ENCODE measurements at places on chromosomes 2 and 18.

GRCh38 chr2:12720278-12720620 is 3.5 kb downstream of the TRIB2 start:
- DNase-seq, result peak; percentile 37

DNA sequence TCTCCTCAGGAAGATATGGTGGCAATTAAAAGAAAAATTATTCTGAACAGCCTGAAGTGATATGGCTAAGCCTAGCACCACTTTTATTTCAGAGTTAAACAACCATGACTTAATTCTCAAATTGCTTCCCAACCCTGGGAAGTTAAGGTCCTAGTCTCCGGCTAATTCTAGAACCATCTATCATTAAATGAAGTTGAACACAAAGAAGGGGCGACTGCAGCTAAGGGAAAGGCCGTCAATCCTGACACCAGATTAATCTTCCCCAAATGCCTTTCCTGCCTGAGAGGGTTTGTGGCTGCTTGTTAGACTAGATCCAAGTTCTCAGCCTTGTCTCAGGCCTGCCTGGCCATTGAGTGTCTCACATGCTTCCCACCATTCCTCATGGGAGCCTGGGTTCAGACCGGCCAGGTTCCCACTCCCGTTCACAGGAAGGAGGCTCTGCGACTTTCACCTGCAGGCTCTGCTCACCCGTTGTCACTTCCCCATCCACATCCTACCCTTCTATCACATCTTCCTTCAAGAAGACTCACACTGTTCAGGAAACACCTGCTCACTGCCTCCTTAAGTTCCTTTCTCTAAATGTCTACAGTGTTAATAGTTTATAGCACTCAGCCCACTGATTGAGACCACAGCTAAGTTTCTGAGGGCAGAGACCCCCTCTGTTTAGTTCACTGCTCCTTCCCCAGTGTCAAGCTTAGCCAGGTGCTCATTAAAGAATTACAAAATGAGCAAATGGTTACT is 282.9 kb upstream of the REV1 start:
- peak; percentile 15 for DNase-seq

- peak; percentile 61 for DNase-seq
Observed at GRCh38 chr18:500632-501405, at the start of gene COLEC12. TSS of gene COLEC12 (minus strand) at chr18:500701. CDS start at chr18:500514, 187 bp downstream.

DNA sequence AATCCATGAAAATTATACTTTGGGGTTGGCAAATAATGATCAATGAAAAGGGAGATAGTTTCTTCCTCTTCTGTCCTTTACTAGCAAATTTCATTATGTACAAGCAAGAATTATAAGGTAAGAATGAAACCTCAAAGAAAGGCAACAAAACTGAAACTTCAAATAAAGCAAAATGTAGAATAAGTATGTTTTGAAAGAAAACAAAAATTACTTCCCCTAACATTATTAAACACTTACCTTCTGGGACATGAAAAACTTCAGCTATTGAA is 29.4 kb downstream of the THADA start:
- no peak for DNase-seq

GRCh38 chr2:40513201-40513600 is 61.3 kb upstream of the SLC8A1 start:
- DNase-seq, result no peak

- DNase-seq, result no peak
Observed at GRCh38 chr2:16250886-16251285, 310.5 kb downstream of the MYCN start.

GRCh38 chr2:169561364-169561763 is 12.3 kb downstream of the FASTKD1 start:
- DNase-seq, result no peak

GRCh38 chr2:83109284-83109683 is 1349.8 kb downstream of the SUCLG1 start:
- DNase-seq, result no peak

GRCh38 chr2:120258196-120258595 is 5.5 kb downstream of the RALB start:
- DNase-seq, result no peak

DNA sequence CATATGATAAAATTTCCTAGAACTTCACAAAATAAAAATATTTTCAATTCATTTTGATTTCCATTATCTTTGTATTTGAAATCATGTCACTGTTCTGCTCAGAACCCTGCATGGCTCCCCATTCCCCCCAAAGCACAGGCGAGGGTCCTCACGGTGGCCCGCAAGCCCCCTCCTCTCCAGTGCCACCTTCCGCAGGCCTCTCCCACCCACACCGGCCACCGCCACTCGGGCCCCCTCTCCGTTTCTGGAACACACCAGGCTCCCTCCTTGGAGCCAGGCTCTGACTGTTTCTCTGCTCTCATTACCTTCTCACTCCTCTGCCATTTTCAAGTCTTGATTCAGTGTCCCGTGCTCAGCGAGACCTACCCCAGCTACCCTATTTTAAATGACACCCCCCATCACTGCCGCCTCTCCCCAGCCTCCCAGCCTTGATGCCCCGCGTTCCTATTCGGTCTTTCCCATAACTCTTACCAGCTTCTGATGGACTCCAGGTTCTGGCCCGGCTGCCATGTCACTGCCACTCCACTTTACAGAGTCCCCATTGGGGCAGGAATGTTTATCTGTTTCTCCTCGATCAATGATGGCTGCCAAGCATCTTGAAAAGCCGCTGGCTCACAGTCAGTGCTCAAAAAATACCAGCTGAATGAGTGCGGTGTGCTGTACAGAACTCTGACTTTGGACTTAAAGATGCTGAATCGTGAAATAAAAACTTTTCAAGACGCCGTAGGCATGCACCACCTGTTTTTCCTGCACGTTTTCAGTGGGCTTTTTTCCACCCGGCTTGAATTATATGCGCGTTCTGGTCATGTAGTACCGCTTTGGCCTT is 201.0 kb downstream of the GBX2 start:
- no peak for DNase-seq

GRCh38 chr2:198692907-198693510 is 764.7 kb downstream of the SATB2 start:
- no peak for DNase-seq

GRCh38 chr2:226694149-226694548 is 105.5 kb downstream of the IRS1 start:
- DNase-seq, result no peak

GRCh38 chr2:237546876-237547395 is 19.4 kb upstream of the PRLH start:
- no peak for DNase-seq

- no peak for DNase-seq
Observed at GRCh38 chr2:56475191-56475590, 291.4 kb downstream of the CCDC85A start.

DNA sequence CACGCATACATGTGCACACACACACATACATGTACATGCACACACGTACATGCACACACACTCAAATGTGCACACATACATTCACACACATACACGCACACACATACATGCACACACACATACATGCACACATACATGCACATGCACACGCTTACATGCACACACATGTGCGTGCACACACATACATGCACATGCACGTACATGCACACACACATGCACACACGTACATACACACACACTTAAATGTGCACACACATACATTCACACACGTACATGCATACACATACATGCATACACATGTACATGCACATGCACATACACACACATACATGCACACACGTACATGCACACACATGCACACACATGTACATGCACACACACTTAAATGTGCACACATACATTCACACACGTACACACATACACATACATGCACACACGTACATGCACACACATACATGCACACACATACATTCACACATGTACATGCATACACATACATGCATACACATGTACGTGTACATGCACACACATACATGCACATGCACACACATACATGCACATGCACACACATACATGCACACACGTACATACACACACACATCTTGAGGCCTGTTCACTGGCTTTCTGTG is 283.7 kb upstream of the ID2 start:
- DNase-seq, result no peak

DNA sequence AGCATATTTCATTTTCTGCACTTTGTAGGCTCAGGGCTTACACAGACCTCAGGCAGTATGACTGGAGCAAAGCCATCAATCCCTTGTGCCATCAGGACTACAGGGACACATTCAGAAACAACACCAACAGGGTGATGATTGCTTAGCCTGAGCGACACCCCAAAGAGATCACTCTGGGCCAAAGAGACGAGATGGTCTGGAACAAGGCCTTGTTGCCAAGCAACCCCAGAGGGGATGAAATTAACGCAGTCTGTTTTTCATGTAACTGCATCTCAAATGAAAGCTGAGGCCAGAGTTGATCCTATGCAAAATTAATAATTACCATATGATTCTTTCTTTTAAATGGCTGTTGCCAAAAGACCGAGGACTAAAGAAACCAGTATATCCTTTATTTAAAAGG is 20.2 kb upstream of the B3GNT2 start:
- DNase-seq, result no peak

GRCh38 chr18:51716277-51716676 is 518.8 kb upstream of the MEX3C start:
- DNase-seq, result no peak

GRCh38 chr2:11481426-11481788 is 15.4 kb upstream of the E2F6 start:
- peak; percentile 51 for DNase-seq

GRCh38 chr2:15801904-15802303 is 138.4 kb upstream of the MYCN start:
- DNase-seq, result no peak

DNA sequence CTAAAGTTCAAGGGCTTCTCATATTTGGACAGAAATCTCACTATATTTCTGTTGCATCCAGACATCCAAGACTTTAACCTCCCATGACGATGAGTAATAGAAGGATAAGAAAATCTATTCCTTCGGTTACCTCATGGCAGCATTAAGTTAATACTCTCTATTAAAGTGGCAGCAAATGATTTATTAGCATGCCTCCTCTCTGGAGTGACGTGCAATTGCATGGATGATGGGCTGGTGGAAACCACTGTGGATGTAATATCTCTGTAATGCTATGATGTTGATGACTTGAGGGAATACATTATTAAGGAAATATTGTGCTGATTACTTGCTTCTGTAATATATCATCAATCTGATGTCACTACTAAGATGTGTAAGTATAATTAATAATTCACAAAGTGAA is 336.8 kb downstream of the DSEL start:
- no peak for DNase-seq

- DNase-seq, result no peak
Observed at GRCh38 chr2:190891372-190891771, 10.8 kb downstream of the GLS start.

DNA sequence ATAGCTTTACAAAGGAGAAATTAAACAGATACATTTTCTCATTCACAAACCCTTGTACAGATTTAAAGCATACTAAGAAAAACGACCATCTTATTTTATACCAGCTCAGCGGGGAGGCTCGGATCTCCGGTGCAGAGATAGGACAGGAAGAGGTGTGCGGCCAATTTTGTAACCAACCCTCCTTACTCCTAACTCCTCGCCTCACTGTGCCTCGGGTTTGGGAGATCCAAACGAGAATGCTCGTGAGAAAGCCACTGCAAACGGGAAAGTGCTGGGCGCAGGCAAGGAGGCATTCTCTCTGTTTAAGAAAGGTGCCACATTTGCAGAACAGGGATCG is 1.2 kb downstream of the KDSR start:
- no peak for DNase-seq

GRCh38 chr18:79615091-79615490 is 64.5 kb upstream of the CTDP1 start:
- DNase-seq, result no peak

- DNase-seq, result no peak
Observed at GRCh38 chr18:7541835-7542234, 25.3 kb upstream of the PTPRM start.

GRCh38 chr2:144248350-144249034 is 271.4 kb downstream of the ZEB2 start:
- no peak for DNase-seq

- DNase-seq, result no peak
Observed at GRCh38 chr2:600542-601386, 76.4 kb downstream of the TMEM18 start.

- no peak for DNase-seq
Observed at GRCh38 chr2:150166313-150167051, 321.0 kb downstream of the RND3 start.

DNA sequence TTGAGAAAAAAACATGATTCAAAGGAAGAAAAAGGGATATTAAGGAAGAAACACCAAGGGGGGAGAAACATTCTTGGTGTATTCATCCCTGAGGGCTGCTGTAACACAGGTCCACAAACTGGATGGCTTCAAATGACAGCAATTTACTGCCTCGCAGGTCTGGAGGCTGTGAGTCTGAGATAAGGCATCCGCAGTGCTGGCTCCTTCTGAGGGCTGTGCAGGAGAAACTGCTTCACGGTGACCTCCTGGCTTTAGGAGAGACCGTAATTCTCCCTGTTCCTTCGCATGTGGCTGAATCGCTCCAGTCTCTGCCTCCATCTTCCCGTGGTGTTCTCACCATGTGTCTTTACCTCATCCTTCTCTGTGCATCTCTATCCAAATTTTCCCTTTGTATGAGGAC is 490.7 kb downstream of the EIPR1 start:
- DNase-seq, result no peak

DNA sequence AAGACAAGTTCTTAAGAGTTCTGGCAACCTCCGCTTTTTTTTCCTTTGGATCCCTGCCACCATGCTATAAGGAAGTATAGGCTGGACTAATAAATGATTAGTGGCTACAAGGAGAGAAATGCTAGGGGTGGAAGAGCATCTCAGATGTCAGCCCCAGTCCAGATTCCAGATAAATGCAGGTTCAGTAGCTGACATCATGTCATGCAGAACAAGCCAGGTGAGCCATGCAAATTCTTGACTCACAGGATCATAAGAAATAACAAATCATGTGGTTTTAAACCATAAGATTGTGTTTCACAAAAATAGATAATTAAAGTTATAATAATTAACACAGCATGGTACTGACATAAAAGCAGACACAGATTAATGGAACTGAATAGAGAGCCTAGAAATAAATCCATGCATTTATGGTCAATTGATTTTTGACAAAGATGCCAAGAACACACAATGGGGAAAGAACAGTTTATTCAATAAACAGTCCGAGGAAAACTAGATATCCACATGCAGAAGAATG is 152.9 kb upstream of the SESTD1 start:
- no peak for DNase-seq

GRCh38 chr18:36594621-36595020 is 234.2 kb downstream of the TPGS2 start:
- no peak for DNase-seq

- DNase-seq, result no peak
Observed at GRCh38 chr2:25375989-25376545, 34.3 kb upstream of the DNMT3A start.

DNA sequence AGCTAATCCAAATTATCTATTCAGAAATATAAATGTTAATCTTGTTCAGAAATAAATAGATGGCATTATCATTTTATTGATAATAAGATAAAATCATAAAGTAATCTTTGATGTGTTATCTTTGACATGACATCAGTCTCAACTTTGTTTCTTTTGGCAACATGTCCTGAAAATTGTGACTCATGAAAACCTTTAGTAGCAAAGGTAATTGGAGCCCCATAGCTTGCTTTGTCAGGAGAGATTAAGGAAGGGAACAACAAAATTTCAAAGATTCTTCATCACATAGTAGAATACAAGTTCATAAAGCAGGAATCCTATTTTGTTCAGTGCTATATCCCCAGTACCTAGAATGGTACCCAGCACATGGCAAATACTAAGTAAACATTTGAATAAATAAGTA is 165.4 kb downstream of the KCNE4 start:
- DNase-seq, result no peak
